Activated naive CD4-positive, alpha-beta T cell treated with Interleukin-2 at 50 U/mL for 16 hours (primary cell): ENCODE measurements at places on chromosomes 6 and 20.
A peak's percentile ranks its signal among the peaks of the same experiment; 100 is the strongest.

DNA sequence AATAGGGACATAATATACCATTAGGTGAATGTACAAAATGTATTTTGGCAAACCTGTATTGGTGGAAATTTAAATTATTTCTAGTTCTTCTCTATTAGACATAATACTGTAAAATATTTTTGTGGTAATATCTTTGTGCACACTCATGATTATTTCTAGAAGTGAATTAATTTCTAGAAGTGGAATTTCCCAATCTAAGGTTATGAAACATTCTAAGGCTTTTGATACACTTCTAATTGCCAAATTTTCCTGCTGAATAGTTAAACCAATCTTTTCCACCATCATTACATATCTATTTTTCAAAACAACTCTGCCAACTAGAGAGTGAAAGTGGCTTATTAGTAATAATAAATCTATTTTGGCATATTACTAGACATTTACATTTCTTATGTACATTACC is 1.8 kb upstream of the CCND3 start:
- DNase-seq = no peak

DNA sequence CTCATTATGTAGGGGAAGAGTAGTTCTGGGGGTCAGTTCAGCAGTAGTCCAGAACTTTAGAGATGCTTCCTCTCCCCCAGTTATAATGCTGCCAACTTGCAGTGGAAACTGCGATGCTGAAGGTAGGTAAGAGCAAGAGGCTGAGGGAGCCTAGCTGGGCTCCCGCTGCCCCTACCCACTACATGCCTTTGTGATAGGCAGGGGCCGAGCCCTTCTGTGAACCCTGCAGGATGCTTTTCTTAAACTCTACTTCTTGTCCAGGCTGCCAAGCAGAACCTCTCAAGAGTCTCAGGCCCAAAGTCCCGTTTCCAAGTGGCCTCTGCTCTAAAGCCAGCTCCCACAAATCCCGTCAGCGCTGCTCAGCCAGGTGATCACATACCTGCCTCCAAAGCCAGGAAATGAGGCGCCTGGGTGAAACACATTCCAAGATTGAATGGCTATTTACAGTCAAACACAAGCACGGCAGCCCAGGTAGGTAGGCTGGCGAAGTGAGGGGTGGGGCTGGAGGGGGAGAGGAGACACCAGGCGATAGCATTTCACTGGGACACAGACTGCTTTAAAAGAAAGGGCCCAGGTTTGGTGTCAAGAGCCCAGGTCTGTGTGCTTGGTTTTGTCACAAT is 150.7 kb downstream of the CD24 start:
- DNase-seq = no peak

DNA sequence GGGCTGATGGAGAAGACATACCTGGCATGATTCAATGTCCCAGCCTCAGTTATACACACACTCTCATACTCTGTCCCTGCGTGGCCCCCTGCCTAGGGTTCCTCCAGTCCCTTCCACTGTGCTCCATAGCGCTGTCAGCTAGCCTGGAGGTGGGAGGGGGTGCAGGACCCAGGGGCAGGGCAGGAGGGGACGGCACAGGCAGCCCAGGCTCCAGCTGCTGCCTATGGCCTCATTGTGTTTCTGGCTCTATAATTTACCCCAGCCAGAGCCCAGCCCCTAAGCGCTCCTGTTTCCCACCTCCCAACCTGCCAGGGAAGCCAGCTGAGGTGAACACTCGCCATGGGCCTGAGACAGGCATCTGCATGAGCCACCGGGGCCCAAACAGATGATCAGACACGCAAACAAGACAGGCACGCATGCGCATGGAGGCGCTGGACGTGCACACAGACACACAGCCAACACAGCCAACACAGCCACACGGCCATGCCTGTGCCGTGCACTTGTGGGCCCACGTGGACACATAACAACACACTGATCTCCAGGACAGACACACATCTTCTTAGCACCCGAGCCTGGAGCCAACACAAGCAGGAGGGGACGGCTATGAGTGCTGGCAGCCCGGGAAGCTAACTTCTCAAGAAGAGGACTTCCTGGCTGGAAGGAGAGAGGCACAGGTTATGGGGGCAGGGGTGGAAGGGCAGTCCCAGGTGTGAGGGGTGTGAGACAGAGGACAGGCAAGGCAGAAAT is 124.9 kb downstream of the GRM4 start:
- DNase-seq = no peak

DNA sequence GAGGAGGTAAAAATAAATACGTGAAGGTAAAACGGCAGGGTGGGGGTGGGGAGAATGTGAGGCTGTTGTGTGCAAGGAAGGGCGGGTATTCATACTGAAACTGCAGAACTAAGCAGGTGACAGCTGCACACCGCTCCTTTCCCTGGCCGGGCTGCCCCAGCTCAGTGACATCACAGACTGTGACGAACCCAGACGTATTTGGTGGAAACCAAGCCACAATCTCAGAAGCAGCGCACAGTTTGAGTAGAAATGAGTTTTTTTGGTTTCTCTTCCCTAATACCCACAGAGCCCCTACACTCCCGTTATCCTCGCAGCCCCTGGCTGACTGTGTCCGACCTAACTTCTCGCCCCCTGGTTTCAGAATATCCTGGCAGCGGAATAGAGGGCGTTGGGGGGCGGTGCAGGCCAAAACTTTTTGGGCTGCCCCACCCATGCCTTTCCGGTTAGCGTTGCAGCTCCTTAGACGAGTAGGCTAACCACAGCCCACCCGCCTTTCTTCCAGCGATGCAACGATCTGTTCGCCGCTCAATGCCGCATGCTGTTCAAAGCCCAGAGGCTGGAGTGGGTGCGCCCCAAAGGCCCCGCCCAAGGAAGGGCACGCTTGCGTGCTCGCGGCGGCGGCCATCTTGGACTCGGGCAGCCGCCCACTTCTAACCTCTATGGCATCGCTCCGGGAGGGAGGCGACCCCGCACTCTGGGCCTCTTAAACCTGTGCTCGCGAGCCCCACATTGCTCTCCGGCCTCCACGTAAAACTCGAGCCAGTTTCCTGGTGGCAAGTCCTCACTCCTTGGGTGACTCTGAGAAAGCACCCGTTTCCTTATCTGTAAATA is 9.1 kb downstream of the BAK1 start:
- DNase-seq = peak; percentile 92
